ENCODE measurements at places on chromosomes 3 and 15.

GRCh38 chr3:197367081-197367780 lies 68.8 kb upstream of the DLG1 start:
- DNase-seq, result peak; percentile 77

DNA sequence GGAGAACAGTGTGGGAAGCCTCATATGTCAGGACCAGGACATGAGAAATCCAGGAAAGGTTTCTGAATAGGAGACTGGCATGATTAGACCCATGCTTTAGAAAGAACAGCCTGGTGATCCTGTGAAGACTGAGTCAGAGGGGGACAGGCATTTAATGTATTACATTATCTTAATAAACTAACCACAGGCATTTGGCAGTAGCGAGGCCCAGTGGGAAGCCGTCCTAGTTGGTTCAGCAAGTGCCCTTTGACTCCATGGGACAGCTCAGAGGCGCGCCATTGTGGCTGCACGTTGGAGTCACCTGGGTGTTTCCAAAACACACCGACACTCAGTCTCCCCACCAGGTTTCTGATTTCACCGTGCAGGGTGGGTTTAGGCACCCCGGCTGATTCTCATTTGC lies 90.5 kb upstream of the DGKG start:
- peak; percentile 90 for DNase-seq

DNA sequence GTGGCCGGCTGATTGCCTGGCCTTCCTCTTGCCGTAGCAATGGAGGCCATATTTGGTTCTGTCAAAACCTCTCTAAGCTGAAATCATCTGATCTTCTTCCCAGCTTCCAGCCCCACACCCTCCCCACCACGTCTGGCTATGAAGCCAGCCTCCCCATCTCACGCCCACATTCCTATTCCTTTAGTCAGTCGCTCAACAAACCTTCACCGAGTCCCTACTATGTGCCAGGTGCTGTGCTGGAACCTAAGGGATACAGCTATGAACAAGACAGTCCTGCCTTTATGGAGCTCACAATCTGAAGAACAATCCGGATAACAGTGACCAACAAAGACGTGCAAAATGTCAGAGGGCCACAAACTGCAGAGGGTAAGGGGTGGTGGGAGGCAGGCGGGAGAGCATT lies 31.9 kb upstream of the SMAD6 start:
- DNase-seq, result peak; percentile 21

- DNase-seq, result no peak
These were observed 1001.1 kb upstream of the EPHA6 start for GRCh38 chr3:95813244-95813643.

- no peak for DNase-seq
These were observed 439.2 kb upstream of the EPHA3 start for GRCh38 chr3:88668180-88668579.

DNA sequence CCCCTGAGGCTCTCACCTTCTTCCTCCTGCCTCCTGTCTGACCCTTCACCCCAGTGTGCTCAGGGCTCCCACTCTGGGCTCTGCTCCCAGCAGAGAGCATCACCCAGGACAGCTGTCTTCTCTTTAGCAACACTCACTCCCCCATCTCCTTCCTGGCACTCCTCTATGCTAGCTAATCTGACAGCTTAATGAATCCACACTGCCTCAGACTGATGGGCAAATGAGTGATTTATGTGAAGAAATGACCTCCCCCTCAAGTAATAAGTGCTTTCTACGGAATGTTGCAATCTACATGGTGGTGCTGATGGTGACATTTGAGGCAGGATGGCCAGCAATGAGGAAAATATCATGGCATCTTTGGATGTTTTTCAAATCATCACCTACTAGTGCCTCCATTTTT lies 83.6 kb downstream of the LSM3 start:
- DNase-seq, result peak; percentile 29

GRCh38 chr3:68977486-68978167 lies 35.9 kb downstream of the EOGT start:
- no peak for DNase-seq

- DNase-seq, result no peak
These were observed 3.3 kb upstream of the LRTM1 start for GRCh38 chr3:54931182-54931581.

GRCh38 chr3:32435911-32436815 lies 44.5 kb downstream of the CMTM7 start:
- peak; percentile 14 for DNase-seq

GRCh38 chr3:150920236-150920635 lies 15.0 kb upstream of the MINDY4B start:
- no peak for DNase-seq

DNA sequence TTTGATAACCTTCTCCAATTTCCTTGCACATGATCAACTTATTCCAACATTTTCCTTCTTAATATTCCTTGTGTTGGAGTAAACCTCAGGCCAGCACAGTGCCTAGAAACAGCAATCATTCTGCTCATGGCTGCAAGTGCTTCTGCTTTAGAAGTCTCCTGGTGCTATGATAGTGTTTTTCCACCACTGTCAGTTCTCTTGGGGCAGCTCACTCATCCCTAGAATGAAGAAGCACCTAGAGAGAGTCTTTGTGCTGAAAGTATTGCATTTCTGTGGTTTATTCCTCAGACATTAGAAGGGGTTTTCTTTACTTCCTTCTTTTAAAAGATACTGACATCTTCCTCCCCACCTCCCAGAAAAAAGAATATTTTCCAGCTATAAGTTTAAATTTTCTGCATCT lies 183.5 kb downstream of the RYR3 start:
- no peak for DNase-seq

DNA sequence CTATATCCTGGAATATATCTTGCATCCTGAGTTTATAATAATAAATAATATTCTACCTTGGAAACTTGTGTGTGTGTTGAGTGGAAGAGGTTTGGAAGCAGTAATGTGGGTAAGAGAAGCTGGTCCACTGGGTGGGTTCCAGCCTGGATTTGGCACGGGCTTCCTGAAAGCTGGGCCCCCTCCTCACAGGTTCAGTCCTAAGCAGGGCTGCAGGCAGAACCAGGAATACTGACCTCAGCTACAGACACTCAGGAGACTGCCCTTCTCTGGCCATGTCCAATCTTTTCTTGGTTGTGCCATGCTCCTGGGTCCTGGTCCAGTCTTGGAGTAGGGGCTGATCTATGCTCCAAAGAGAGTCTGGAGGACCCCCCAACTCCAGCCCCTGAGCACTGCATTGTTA lies 4.5 kb downstream of the MYD88 start:
- DNase-seq, result no peak

DNA sequence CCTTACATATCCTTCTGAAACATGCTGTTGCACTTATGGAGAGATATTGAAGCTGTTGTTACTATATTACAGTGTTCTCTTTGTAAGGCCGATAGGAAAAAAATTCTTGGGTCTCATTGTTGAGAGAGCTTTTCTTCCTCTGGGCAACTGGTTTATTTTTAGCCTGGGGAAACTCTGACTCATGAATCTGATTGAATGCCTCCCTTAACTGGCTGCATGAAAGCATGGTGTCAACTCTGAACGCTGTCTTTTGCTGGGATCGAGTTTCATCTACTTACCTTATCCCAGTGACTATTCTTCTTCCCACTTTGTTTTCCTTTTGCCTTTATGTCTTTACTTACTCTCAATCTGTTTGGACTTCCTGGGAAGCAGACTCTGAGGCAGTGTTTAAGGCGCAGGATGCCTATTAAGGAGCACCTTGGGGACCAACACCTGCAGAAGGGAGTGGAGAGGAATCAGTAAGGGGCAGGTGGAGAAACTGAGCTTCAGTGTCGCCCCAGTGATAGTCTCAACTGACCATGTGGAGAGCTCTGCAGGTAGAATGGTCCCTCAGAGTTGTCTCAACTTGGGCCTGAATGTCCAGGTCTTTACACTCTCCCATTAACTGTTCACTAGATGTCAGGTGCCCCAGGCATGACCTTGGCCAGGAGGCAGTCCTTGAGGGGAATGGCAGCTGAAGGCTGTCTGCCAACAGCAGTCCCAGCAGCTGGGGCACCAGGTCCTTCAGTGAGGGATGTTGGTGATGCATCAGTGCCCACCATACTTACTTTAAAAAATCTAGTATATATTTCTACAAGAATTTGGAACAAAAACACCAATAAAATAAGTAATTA lies 88.9 kb upstream of the CCNL1 start:
- DNase-seq, result peak; percentile 92

DNA sequence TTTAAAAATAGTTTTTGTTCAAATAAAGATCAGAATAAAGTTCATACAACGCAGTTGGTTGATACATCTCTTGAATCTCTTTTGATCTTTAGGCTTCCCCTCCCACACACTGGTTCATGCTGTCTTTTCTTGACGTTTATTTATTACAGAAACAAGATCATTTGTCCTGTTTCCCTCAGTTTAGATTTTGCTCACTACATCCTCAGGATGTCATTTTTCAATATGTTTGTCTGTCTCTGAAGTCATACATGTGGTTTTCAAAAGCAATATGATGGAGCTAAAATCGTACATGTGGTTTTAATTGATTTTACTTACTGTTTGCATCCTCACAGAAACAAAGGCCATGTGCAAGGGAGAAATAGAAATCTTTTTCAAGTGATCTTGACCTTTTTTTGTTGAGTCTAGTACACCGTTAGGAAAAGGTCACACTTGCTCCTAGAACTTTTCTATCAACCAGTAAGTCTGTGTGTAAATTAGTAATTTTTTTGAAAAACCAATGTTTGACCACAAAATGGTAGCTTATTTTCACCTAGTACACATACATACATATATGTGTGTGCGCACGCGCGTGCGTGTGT lies 63.7 kb upstream of the SENP5 start:
- DNase-seq, result no peak

GRCh38 chr3:79032686-79033318 lies 735.0 kb downstream of the ROBO1 start:
- peak; percentile 69 for DNase-seq

DNA sequence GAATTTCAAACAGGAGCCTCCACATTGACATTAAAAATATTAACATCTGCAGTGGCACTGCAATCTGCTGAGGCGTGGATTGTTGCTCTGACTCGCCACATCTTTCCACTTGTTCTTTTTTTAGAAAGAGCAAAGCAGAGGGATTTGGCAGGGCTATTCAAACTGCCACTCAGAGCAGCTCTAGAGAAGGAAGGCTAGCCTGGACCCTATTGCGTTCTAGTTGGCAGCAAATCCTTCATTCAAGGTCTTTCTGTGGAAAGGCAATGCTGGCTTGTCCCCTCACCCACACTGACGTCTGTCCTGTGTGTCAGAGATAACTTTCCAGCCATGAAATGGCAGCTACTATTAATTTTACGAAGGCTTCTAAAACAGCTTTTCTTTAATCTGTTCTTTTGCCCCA lies 483.2 kb upstream of the SGO1 start:
- DNase-seq, result peak; percentile 49

DNA sequence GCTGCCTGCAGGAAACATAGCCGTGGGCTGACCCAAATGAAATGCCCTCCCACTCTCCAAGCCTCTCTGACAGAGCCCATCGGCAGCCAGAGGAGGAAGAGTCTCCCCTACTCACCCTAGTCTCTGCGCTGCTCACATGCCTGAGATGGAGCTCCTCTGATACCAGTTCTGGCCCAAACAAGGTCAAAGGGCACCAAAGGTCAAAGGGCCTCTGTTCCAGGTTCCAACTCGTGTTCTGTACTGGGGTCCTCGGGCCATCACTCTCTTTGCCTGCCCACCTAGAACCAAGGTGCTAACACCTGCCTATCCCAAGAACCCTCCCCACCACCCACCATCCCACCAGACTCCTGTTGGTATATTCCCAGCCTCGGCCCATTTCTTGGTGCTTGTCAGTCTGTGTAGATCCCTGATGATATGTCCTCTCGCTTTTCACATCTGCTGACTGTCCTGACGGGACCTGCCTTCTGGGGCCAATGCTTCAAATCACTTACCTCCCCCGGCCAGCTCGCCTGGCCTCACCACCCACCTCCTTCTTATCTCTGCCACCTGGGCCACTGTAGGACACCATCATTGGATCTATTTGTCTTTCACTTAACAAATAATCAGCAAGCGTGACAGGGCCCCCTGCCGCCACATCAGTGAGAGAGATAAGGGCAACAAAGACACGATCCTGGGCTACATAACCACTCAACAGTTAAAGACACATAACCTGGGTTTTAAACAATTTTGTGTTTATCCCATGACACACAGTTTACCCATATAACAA lies 90.4 kb downstream of the SRGAP3 start:
- DNase-seq, result no peak

DNA sequence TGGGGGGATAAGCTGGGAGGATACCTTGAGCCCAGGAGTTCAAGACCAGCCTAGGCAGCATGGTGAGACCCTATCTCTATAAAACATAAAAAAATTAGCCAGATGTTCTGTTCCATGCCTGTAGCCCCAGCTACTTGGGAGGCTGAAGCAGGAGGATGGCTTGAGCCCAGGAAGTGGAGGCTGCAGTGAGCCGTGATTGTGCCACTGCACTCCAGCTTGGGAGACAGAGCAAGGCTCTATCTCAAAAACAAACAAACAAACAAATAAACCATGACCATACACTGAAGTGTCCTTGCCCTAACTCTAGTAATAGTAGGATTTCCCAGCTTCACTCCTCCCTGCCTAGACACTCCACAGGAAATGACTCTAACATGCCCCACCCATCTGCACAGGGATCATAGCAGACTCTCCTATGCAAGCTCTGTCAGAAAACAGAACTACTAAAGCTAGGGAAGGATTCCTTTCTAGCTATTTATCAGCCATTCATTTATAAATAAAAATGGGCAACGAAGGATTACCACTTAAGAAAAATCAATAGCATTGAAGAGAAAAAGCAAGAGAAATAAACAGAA lies 4.6 kb downstream of the ERICH6 start:
- DNase-seq, result peak; percentile 54

GRCh38 chr3:180048840-180049239 lies 12.1 kb upstream of the PEX5L start:
- no peak for DNase-seq

- DNase-seq, result no peak
These were observed 53.7 kb upstream of the CSTA start for GRCh38 chr3:122271246-122271898.

- DNase-seq, result no peak
These were observed 322.3 kb upstream of the TBL1XR1 start for GRCh38 chr3:177519588-177519987.

DNA sequence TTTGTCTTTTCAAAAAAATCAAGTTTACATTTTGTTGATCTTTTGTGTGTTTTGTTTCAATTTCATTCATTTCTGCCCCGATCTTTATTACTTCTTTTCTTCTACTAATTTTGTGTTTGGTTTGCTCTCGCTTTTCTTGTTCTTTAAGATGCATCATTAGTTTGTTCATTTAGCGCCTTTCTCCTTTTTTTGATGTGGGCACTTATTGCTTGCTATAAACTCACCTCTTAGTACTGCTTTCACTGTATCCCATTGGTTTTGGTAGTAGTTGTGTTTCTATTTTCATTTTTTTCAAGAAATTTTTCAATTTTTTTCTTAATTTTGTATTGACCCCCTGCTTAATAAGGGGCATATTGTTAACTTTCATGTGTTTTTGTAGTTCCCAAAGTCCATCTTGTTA lies 34.4 kb downstream of the PRKCI start:
- no peak for DNase-seq

- no peak for DNase-seq
These were observed 10.4 kb downstream of the SLC28A1 start for GRCh38 chr15:84894736-84895425.
